NCI-H2081 treated with DMSO at 0.1 percent for 48 hours (cell line): ENCODE measurements at places on chromosomes 7 and 10.

DNA sequence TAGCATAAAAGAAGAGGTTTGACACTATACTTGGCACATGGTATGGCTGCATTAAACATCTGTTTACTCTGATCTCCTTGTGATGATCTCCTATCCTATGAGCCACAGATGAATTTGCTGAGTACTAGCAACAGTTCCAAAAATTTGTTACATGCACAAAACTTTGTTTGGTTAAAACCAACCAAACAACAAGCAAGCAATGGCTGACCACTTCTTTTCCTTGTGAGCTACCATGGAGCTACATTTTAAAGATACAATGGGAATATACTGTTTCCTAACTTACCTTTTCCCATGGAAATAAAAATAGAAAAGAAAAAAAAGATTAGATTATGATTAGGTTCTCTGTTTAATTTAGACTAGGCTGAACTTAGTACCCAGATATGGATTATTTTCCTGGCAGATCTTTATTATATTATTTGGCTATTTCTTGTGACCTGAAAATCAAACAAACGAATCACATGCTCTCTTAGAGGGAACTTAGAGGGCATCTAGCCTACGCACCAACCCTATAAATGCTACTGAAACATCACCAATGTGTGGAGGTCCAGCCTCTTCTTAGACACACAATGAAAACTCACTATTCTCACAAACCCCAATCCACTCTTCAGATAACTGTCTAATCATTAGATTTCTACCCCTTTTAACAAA is 80.1 kb upstream of the FAM133B start:
- no peak for DNase-seq

GRCh38 chr10:13439313-13440184 is 89.3 kb downstream of the BEND7 start:
- DNase-seq: no peak

GRCh38 chr10:5360318-5360915 is 4.3 kb upstream of the UCN3 start:
- no peak for DNase-seq

- peak; percentile 37 for DNase-seq
Measured at GRCh38 chr7:136687693-136688322, 180.6 kb upstream of the CHRM2 start.

- DNase-seq: no peak
Measured at GRCh38 chr7:114956702-114957101, 34.8 kb downstream of the MDFIC start.

DNA sequence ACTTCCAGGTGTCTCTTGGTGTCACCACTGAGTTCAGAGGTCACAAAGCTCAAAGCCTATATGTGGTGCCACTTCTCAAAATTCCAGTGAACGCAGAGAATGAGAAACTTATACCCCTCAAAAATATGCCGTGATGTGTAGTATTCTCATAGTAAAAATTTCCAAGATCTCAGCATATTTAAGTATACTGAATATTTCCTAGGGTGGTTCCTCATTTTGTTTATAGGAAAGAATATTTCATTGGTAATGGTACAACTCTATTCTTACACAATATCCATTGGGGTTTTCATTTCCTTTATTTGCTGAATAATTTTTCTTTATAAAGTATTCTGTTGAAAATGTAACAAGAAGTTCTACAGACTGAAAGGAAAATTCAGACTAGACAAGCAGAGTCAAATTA is 58.9 kb upstream of the ADO start:
- DNase-seq: no peak

- no peak for DNase-seq
Measured at GRCh38 chr10:7274293-7274692, 136.5 kb downstream of the SFMBT2 start.

GRCh38 chr10:89468191-89468965 is 54.0 kb downstream of the IFIT5 start:
- no peak for DNase-seq

GRCh38 chr10:5543623-5544022 is 18.9 kb downstream of the CALML3 start:
- DNase-seq: no peak
